ENCODE measurements at places on chromosomes 2 and 18.

- no peak for DNase-seq
Observed at GRCh38 chr2:217797661-217798069, 205.1 kb downstream of the TNS1 start.

DNA sequence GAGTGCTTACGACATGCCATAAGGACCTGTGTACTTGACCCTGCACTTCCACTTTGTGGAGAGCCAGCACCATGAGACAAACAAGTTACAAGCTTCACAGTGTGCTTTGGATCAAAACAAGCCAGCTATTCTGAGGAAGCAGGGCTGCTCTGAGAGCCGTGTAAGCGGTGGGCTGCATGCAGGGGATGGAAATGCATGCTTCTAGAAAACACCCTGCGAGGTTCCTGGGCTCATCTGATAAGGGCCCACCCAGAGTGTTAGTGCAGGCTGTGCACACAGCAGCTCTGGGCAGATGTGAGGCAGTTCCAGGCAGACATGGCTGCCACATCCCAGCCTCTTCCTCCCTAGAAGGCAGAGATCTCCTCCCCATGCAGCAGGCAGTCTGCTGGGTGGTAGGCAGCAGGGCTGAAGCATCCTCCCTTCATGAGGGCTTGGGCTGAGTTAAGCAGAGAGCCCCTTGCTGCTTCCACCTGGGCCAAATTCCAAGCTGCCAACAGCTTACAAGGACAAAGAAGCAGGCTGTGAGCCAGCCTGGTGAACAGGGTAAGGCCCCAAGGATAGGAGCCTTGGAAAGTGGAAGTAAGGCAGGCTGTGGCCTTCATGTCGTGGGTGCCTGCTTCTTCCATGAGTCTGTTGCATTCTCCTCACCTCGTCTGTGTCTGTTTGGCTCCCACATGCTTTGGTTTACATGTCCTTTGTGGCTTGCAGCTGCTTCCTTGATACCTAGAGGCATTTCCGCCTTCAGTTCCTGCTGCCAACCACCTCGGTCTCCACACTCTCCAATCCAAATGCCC is 7.7 kb downstream of the PSD4 start:
- no peak for DNase-seq

DNA sequence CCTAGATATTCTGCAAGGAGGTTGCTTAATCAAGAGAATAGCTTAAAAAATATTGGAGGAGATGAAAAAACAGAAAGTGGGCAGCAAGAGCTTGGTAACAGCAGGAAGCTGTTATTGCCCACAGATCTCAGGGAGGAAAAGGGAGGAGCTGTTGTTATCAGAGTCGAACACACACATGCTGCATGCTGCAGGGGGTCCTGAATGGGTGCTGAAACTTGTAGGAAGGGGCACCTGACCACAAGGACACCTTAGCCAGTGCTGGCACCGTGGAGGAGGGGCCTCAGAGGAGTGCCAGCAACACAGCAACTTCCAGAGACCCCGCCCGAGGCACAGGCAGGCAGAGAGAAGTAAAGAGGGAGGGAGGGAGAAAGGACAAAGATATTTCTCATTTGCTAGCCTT is 332.9 kb downstream of the SOCS6 start:
- no peak for DNase-seq

- DNase-seq = no peak
Observed at GRCh38 chr2:151947813-151948165, 119.6 kb upstream of the ARL5A start.

- no peak for DNase-seq
Observed at GRCh38 chr18:22368021-22368420, 49.7 kb downstream of the CTAGE1 start.

Measured in brain pericyte (primary cell).